ENCODE measurements at places on chromosomes 16 and 17.

DNA sequence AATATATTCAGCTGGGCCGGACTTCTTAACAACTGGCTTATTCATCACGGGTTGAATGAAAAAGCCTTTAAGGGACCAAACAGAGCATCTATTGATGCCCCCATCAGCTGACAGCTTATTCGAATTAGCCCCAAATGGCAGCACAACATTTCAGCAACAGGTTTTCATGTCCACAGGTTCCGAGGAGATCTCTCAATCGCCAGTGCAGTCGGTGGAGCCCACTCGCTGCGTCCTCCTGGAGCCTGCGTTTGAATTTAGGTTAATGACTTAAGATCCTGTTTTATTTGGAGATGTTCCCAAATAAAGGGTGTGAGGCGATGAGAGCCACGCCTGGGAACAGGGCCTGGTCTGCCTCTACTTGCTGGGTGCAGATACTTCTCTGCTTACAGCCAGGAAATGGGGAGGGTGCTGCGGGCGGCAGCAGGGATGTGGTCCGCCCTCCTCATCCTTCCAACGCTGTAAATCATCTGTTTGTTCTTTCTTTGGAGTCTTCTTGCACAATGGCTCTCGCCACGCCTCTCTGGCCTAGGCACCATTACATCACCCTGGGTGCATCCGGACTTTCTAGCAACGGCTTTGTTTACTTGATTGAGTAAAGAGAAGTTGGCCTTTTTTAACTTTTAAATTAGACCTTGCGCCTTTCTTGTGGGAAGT lies 22.6 kb downstream of the NDE1 start:
- peak; percentile 58 for DNase-seq

- no peak for DNase-seq
Observed at GRCh38 chr16:46712911-46713310, 23.5 kb downstream of the ORC6 start.

DNA sequence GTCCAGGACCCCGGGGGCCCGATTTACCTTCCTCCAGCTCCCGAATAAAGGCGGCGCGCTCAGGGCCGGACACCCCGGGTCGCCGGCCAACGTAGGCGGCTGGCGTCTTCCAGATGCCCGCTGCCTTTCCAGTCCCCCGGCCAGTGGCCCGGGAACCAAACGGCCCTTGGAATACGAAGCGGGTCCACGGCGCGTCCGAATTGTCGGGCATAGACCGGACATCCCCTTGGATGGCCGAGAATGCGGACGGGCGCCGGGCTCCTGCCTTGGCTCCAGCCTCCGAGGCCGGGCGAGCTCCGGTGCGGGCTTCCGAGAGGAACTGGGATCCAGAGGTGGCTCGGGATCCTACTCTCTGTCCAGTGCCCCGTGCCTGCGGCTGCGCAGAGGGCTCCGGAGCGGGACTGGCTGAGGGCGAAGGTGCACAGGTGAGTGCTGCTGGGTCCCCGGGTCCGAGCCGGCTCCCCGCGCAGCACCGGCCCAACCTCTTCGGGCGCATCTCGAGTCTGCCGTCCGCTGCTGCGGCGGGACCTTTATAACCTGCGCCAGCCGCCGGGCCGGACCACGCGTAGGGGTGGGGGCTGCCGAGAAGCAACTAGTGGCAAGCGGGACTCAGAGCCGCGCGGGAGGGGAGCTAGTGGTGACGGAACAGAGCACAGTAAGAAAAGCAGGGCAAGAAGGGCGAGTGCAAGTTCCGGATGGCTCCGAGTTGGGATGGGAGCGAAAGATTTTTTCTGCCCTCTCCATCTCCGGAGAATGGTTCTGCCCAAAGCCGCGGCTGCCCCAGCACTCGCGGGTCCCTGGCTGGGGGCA lies at the start of gene HAP1:
TSS of gene HAP1 (minus strand) at position 505 of the 810 bp plus-strand sequence. CDS start at position 496, 9 bp downstream.
- no peak for DNase-seq

GRCh38 chr17:49404361-49404760 lies 10.3 kb downstream of the PHB1 start:
- no peak for DNase-seq

DNA sequence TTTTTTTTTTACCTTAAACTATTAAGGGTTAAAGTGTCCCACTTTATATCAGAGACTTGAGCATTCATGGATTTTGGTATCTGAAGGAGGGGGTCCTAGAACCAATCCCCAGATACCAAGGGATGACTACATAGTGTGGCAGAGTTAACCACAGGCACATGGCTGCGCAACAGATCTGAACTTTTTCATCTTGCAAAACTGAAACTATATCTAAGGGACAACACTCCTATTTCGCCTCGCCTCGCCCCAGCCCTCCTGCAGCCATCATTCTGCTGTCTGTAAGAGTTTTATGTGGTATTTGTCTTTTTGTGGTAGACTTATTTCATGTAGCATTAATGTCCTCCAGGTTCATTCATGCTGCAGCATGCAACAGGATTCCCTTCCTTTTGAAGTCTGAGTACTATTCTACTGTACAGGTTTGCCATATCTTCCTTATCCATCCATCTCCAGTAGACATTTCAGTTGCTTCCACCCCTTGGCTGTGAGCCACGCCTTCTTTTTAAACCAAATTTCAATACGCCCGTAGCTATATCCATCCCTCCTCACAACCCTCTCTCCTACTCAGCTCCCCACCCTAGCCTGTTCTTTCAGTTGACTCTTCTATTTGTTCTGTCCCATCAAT lies 53.2 kb downstream of the AMFR start:
- no peak for DNase-seq

DNA sequence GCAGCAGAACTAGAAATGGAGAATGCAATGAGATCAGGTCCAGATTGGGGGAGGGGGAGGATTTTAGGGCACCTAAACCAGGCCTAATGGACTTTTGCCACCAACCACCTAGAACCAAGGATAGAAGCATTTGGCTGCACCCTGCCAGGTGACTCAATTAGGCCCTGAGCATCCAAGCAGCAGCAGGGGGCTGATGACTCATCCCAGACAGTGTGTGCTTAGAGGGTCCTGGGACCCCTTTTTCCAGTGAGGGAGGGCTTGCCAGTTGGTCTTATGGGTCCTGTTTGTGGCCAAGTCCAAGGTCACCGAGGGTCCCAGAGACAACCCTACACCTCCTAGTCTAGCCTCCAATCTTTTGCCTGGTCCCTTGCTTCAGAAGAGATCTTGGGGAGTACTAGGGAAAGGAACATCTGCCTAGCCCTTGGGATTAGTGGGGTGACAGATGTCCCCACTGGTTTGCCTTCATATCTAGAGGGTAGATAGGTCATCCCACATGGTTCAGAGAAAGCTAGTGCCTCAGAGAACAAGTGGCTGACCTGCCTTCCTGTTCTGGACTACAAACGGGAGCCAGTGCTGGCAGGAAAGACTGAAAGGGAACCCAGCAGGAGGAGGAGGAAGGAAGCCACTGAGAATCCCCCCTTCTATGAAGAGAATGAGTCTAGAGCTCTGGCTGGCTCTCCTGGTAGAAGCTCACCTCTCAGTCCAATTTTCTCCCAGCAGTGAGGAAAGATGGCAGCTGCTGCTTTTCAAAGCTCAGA lies 1.6 kb upstream of the TBKBP1 start:
- no peak for DNase-seq

- no peak for DNase-seq
Observed at GRCh38 chr16:87762071-87762571, 3.7 kb downstream of the KLHDC4 start.

DNA sequence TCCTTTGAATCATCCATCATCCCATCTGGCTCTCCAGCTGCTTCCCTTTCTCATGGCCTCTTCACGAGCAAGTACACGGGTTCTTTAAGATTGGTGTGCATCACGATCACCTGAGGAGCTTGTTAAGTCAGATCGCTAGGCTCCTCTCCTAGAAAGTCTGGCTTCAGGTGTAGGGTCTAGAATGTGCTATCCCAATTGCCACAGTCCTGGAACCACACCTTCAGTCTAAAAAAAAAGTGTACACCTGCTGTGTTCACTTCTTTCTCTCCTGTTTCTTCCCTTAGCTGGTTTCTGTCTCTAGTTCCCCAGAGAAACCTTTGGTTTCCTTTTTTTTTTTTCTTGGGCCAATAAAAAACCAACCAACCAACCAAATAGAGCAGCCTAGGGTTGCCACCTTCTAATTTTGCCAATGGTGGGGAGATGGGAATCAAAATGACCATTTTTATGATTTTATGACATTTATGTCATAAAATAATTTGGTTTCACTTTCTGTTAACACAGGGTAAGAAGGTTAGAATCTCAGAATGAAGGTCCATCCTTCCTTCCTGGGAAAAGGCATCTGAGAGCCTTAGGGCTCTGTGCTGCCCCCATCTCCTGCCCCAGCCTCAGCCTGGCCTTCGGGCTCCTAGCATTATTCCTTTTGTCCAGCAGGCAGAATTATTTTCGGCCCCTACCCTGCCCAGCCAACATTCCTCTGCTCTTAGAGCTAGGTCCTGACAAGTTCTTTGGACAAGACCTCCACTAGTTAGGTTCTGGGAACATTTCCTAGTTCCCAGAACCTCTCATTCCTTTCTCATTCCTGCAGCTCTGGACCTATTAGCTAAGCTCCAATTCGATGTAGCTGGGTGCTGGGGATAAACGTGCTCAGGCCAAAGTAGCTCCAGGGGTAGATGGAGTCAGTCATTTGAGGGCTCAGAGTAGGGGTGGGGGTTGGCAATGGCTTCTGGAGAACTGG lies 1.9 kb upstream of the GGT6 start:
- no peak for DNase-seq

GRCh38 chr16:340370-341091 lies 12.0 kb downstream of the AXIN1 start:
- DNase-seq = no peak

DNA sequence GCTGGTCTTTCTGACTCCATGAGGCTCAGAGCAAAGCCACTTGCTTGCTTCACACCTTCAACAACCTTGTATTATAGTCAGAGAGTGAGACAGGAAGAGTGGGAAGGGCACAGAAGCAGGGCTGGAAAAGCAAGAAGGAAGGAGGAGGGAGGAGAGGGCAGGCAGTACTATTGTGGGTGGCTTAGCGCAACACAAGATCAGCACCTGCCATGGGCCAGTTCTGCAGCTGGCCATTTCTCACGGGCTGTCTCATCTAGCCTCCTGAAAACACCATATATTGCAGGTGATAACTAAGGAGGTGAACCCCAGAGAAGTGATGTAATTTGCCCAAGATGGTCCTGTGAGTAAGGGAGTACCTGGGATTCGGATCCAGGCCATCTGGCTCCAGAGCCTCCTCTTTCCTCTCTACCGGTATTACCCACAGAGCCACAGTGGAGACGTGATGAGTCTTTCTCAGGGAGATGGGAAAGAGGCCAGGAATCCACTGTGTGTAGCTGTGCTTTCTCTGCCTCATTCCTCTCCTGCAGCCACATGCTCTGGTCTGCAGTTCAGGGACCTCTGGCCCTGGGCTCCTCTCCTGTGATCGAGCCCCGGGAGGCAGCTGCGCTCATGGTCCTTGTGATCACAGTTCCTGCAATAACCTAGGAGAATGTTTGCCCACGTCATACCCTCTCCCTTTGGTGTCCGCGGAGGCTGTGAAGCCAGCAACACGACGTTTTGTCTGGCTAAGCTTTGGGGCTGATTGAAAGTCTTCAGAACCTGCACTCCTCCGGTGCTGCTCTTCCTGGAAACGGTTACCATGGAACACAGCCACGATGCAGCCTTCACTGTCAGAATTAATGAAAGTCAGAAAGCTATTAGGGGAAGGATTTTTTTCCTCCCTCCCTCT lies 178.1 kb upstream of the CCL2 start:
- no peak for DNase-seq

- DNase-seq = peak; percentile 36
Observed at GRCh38 chr16:3095869-3096268, 3.2 kb downstream of the ZSCAN10 start.

DNA sequence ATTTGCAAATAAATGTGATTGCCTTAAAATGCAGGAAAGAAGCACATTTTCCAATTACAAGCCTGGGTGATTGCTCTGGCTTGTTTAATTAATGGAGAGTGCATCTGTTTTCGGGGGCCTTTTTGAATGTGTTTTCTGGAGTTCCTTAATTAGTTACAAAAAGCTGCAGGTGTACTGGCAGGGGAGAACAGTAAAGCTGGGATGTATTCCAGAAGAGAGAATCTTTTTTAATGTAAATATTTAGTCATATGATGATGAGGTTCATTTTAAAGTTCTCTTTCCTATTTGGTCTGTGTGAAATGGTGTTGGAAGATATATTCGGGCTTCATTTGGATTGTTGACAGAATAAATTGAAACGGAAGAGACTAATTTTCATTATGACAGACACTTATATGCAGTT lies 70.9 kb upstream of the N4BP1 start:
- no peak for DNase-seq

- no peak for DNase-seq
Observed at GRCh38 chr16:86527366-86527765, 17.0 kb downstream of the FOXF1 start.

DNA sequence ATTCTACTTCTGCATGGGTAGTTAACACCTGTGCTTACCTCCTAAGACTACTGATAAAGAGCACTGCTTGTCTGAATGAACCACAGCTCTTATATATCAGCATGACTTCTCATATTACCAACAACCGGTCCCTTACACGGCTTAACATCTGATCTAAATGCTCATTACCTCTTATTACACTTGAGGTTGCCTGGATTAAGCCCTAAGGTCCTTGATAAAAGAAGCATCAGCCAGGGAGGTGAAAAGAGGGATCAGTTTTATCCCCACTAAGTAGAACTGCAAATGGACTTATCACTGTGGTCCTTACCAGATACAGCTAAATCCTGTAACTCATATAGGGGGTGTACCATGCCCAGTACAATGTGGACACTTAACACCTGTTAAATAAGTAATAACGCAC lies 8.2 kb upstream of the RSKR start:
- no peak for DNase-seq

GRCh38 chr16:78368121-78369102 lies 269.0 kb downstream of the WWOX start:
- no peak for DNase-seq

- DNase-seq = no peak
Observed at GRCh38 chr16:4272114-4272956, 488 bp downstream of the TFAP4 start.

- no peak for DNase-seq
Observed at GRCh38 chr16:5572056-5572455, 474.5 kb upstream of the EEF2KMT start.

GRCh38 chr16:67886387-67886786 lies 1.7 kb downstream of the NRN1L start:
- DNase-seq = no peak
